ENCODE measurements at places on chromosomes 16 and 17.

DNA sequence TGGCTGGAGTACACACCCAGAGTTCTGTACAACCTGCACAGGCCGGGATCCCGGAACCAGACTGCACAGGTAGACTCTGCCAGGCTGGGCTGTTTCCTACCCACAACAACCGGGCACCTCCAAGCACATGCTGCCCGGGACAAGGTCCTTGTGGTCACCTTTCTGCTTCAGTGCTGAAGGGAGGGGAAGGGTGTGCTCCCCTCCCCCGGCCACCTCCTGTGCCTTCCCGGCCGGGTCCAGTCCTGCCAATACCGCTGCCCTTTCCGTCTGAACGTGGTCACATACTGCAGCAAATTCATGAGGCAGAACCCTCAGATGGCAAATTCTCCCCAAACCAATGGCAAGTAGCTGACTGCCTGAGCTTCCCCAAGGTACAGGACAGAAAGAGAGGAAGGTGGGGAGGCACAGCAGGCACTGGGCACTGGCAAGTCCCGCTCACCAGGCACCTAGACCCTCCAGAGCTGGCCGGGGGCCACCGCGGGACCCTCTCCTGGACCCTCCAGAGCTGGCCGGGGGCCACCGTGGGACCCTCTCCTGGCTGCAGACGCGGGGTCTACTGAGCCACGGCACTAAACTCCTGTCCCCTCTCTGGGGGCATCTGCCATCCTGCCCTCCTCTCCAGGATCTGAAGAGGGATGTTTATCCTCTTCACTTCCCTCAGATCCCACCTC, 22.8 kb downstream of the SLC43A2 start:
- no peak for DNase-seq

DNA sequence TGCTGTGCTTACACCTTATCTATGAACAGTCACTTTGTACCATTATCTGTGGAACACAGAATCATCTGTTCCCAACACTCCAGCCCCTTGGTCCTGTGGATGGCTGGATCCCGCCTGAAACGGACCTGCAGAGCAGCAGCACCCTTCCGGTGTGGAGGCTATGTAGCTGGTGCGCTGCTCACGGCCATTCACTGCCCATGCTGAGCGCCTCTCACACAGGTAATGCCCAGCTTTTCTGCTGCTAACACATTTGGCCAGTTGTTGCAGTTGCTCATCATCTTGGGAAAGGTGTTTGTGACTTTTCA, 11.4 kb upstream of the PLK1 start:
- no peak for DNase-seq

- no peak for DNase-seq
These were observed 122.2 kb downstream of the CCDC182 start for GRCh38 chr17:57622683-57623433.

GRCh38 chr17:69608808-69609472, 194.4 kb downstream of the MAP2K6 start:
- DNase-seq = no peak

DNA sequence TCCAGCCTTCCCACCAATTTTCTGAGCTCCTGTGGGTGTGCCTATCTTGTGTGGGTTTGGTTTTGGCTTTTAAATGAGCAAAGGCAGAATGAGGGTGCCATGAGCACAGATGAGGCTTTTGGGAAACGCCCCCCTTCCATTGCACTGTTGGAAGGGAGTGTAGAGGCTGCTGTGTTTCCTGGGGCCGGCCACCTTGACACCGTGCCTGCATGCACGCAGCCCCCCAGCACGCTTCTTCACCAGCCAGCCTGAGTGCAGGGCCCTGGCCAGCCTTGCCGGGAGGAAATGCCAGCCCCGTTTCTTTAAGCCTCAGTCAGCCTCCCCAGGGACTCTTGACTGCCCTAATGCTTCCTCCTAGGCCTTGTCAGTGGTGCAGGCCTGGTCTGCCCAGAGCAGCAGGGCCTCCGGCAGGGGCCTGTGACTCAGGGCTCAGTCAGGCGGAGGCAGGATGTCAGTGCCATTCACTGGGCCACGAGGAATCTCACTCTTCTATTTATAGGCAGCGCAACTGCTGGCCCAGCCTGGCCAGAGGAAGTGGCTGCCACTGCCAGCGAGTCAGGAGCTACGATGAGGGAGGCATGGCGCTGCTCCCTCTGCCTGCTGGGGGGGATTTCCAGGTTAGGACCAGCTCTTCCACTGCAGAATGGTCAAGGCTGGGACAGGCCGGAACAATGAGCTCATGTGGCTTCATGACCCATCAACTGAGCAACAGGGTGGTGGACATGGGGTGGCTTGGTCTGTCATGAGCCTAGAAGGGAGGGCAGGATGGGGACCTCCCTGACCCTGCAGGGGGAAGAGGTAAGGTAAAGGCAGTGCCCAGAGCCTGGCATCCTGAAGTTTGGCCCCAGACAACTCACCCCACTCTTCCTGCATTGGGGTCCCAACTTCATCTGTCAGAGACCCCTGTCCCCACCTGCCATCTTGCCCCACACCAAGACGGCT, 205.2 kb downstream of the RAB11FIP4 start:
- peak; percentile 35 for DNase-seq
